ENCODE measurements at places on chromosomes 5 and 9.

GRCh38 chr5:169631360-169631759 lies 5.7 kb upstream of the DOCK2 start:
- DNase-seq: peak; percentile 91

DNA sequence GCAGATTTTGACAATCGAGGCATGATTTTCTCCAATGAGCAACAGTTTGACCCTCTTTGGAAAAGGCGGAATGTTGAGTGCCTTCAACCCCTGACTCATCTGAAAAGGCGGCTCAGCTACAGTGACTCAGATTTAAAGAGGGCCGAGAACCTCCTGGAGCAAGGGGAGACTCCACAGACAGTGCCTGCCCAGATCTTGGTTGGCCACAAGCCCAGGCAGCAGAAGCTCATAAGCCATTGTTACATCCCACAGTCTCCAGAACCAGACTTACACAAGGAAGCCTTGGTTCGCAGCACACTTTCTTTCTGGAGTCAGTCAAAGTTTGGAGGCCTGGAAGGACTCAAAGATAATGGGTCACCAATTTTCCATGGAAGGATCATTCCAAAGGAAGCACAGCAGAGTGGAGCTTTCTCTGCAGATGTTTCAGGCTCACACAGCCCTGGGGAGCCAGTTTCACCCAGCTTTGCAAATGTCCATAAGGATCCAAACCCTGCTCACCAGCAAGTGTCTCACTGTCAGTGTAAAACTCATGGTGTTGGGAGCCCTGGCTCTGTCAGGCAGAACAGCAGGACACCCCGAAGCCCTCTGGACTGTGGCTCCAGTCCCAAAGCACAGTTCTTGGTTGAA lies 13.6 kb downstream of the PTPDC1 start:
- DNase-seq: peak; percentile 91

- DNase-seq: no peak
Observed at GRCh38 chr5:145160679-145161078, 674.5 kb downstream of the PRELID2 start.

DNA sequence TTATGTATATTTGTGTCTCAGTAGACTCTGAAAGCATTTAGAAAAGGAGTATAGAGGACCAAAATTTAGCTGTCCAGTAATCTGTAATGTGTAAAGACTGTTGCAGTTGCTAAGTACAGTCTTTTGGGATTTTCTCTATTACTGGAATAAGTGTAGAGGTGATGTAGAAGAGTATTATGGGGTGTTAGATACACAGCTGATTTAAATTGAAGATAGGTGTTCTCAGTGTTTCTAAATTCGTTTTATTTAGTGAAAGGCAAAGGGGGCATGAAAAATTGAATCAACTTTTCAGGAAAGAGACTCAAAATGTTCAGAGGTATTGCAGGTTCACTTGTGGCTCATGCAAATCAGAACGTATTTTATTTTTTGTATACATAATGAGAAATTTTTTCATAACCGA lies 13.6 kb downstream of the SMAD5 start:
- no peak for DNase-seq

DNA sequence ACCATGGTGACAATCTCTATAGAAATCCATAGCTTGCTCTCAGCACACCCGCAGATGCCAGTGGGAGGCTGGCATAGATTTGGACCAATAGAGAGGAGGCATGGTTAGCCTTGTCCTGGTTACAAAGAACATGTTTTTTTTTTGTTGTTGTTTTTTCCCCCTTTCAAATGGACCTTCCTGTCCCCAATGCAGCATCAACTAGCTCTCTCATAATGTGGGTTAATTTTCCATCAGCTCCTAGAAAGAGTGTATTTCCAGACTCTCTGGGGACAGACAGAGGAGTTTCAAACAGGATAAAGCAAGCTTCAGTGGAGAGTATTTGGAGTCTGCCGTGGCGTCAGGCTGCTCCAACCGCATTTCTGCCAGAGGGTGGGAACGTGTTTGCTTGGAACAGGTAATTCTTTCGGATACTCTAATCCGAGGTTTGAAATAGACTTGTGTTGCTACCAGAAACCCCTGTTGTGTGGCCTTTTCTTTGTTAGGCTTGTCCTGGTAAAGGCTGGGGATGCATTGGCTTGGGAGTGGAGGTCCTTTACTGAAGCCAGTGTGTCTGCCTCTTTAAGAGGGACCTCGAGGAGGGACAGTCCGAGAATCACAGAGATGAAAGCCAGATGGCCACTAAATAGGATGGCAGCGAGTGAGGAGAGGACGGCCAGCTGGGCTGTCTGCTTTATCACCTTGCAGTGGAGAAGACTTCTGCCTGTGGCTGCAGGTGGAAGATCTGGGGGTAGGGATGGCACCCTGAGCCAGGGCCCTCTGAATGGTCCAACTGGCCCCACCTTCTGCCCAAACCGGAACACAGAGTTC lies 130.5 kb upstream of the CPEB4 start:
- no peak for DNase-seq

- DNase-seq: peak; percentile 33
Observed at GRCh38 chr9:91332546-91333231, 29.0 kb downstream of the AUH start.

GRCh38 chr5:150411245-150411979 lies 1.3 kb downstream of the CD74 start:
- no peak for DNase-seq

- DNase-seq: no peak
Observed at GRCh38 chr9:95874989-95875304, 544 bp upstream of the ERCC6L2 start.
